Suprapubic skin (tissue), 4 donors: ENCODE measurements at places on chromosomes 2 and 18. TPM values are rescaled to one million over a fixed set of nuclear protein-coding genes. Genes with fewer than 3 reads are reported as not detected.

DNA sequence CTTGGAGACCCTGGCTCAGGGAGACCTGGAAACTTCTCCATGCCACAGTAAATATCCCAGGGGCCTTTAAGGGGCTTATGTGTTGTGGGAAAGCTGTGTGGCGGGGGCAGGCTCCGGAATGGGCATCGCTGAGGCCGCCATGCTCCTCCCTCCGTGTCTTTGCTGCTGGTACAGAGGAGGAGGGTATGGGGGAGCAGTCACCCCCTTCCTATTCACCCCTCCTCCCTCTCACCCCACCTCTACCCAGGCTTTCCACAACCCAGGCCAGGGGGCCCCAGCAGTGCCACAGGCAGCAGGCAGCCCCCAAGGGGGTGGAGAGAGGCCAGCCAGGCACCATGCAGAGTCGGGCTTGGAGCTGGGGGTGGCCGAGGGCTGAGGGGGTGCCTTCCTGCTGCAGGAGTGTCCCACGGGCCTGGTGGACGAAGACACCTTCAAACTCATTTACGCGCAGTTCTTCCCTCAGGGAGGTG, 28.0 kb upstream of the FAHD2A start:
- H3K4me3 ChIP-seq = no peak overlapping the region
- H3K27me3 ChIP-seq = no peaks in the 10 kb centered on the region
- no peaks in the 10 kb centered on the region for H3K4me1 ChIP-seq
- no peak overlapping the region for H3K27ac ChIP-seq
- H3K36me3 ChIP-seq = peaks cover 13% of the 10 kb centered on the region
- DNase-seq = no peak

- H3K27me3 ChIP-seq = peaks cover 9% of the 10 kb centered on the region
- DNase-seq = no peak
- H3K4me1 ChIP-seq = no peaks in the 10 kb centered on the region
- no peak overlapping the region for H3K27ac ChIP-seq
- H3K4me3 ChIP-seq = no peak overlapping the region
- H3K36me3 ChIP-seq = no peaks in the 10 kb centered on the region
Measured at GRCh38 chr2:119005051-119005450, 63.1 kb downstream of the MARCO start.

- no peaks in the 10 kb centered on the region for H3K4me1 ChIP-seq
- H3K27ac ChIP-seq = no peak overlapping the region
- H3K27me3 ChIP-seq = no peaks in the 10 kb centered on the region
- no peak overlapping the region for H3K4me3 ChIP-seq
- DNase-seq = no peak
Measured at GRCh38 chr2:53994818-53995808, 24.3 kb upstream of the PSME4 start.

NRP2 gene
- 7.1 TPM for total RNA-seq

DNA sequence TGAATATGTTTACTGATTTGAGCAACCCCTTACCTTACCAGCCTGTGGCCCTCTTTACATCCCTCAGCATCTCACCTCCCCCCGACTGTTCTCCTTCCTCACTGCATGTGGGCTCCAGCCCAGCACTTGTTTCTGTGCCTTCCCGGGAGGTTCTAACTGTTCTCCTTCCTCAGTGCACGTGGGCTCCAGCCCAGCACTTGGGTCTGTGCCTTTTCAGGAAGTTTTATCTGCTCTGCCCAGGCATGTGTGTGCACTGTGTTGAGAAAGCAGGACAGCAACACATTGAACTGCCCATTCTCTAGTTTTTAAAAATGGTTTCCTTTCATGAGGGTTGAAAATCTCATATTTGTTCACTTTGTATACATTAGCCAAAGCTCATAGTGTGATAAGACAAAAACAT, 158.4 kb downstream of the ATP9B start:
- no peak for DNase-seq
- no peaks in the 10 kb centered on the region for H3K27me3 ChIP-seq
- peaks cover 4% of the 10 kb centered on the region for H3K36me3 ChIP-seq

CTNNA2 gene
- not detected for total RNA-seq

DNAJC5G gene
- not detected for total RNA-seq
